WTC11 (cell line): ENCODE measurements at places on chromosomes 11 and 22. TPM values are rescaled to one million over a fixed set of nuclear protein-coding genes. Genes with fewer than 3 reads are reported as not detected.

Gene CNTN5
- total RNA-seq = 0.07 TPM in 1 of 3 replicates, not detected in the others

Gene SBF1
- total RNA-seq = 87.1 to 108 TPM (median 91.5 TPM) in 3 replicates

Gene TLCD5
- 8.2 to 10.2 TPM (median 8.3 TPM) in 3 replicates for total RNA-seq

- H3K27ac ChIP-seq = no peak overlapping the region
- H3K4me3 ChIP-seq = no peak overlapping the region
- peaks cover 23% of the 10 kb centered on the region for H3K4me1 ChIP-seq
Measured at GRCh38 chr11:129370715-129371114, 4.9 kb upstream of the BARX2 start.

- H3K36me3 ChIP-seq = no peaks in the 10 kb centered on the region
- DNase-seq = no peak
- no peak overlapping the region for H3K4me3 ChIP-seq
- H3K27me3 ChIP-seq = no peaks in the 10 kb centered on the region
Measured at GRCh38 chr22:20290045-20290392, 21.9 kb upstream of the RTN4R start.

DNA sequence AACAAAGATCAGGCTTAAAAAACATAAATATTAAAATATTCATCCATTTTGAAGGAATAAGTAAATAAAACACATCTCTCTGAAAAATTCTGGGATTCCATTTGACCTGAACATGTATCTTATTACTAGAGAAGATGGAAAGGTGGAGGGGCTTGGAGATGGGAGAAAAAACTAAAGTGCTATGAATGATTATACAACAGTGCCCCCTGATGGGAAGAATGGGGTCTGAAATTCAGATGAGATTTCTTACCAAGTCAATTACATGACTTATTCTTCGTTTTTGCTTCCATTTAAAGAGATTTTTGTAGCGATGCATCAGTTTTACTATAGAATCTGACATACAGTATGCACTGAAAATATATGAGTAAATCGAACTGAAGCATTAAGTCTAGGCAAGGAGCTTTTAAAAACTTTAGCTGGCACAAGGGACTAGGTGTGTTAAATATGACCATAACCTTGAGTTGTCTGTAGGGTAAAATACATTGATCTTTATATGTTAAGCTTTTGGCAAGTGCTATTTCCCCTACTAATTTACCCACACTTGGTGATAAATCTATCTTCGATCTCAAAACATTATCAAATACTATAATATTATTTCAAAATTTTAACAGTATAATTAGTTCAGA is 718.8 kb downstream of the CNTN5 start:
- H3K4me1 ChIP-seq = no peaks in the 10 kb centered on the region
- H3K27ac ChIP-seq = no peak overlapping the region
- no peaks in the 10 kb centered on the region for H3K27me3 ChIP-seq
- DNase-seq = no peak
- no peaks in the 10 kb centered on the region for H3K36me3 ChIP-seq

DNA sequence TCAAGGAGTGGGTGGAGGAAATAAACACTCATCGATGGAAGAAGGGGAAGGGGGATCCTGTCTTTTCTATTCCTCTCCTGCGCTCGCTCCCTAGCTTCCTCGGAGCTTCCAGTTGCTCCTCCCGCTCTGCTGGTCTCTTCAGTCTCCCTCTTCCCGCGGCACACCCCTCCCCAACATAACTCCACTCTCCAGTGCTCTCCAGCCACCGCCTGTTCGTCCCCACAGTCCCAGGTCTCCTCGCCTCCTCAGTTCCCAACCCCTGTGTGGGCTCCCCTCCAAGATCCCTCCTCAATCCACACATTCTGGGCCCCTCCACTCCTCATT is 438 bp downstream of the ZW10 start:
- peak overlapping the region; percentile 100 for H3K4me3 ChIP-seq
- peaks cover 11% of the 10 kb centered on the region for H3K36me3 ChIP-seq
- H3K4me1 ChIP-seq = peaks cover 10% of the 10 kb centered on the region

GRCh38 chr11:8258784-8259183 is 4.9 kb downstream of the LMO1 start:
- H3K27me3 ChIP-seq = peaks cover 46% of the 10 kb centered on the region
- peaks cover 13% of the 10 kb centered on the region for H3K4me1 ChIP-seq

GRCh38 chr22:49515475-49515874 is 312.2 kb downstream of the BRD1 start:
- H3K27ac ChIP-seq = no peak overlapping the region
- peaks cover 53% of the 10 kb centered on the region for H3K4me1 ChIP-seq
- H3K36me3 ChIP-seq = peaks cover 12% of the 10 kb centered on the region
- H3K4me3 ChIP-seq = no peak overlapping the region
- peaks cover 6% of the 10 kb centered on the region for H3K27me3 ChIP-seq

GRCh38 chr11:13875643-13876042 is 86.9 kb upstream of the SPON1 start:
- peaks cover 9% of the 10 kb centered on the region for H3K4me1 ChIP-seq
- H3K27ac ChIP-seq = no peak overlapping the region
- no peak overlapping the region for H3K4me3 ChIP-seq
- no peaks in the 10 kb centered on the region for H3K36me3 ChIP-seq
- DNase-seq = no peak

- H3K36me3 ChIP-seq = no peaks in the 10 kb centered on the region
- H3K27me3 ChIP-seq = no peaks in the 10 kb centered on the region
- H3K4me1 ChIP-seq = peaks cover 6% of the 10 kb centered on the region
- no peak for DNase-seq
Measured at GRCh38 chr11:3934658-3935057, 79.2 kb downstream of the STIM1 start.

- DNase-seq = no peak
- H3K27me3 ChIP-seq = peaks cover 2% of the 10 kb centered on the region; the same call in 1 of the 2 replicates
- H3K36me3 ChIP-seq = no peaks in the 10 kb centered on the region
Measured at GRCh38 chr11:22162756-22163155, 30.1 kb upstream of the ANO5 start.
